WTC11 (cell line): ENCODE measurements at places on chromosomes 16 and 17. TPM values are rescaled to one million over a fixed set of nuclear protein-coding genes. Genes with fewer than 3 reads are reported as not detected.

DNA sequence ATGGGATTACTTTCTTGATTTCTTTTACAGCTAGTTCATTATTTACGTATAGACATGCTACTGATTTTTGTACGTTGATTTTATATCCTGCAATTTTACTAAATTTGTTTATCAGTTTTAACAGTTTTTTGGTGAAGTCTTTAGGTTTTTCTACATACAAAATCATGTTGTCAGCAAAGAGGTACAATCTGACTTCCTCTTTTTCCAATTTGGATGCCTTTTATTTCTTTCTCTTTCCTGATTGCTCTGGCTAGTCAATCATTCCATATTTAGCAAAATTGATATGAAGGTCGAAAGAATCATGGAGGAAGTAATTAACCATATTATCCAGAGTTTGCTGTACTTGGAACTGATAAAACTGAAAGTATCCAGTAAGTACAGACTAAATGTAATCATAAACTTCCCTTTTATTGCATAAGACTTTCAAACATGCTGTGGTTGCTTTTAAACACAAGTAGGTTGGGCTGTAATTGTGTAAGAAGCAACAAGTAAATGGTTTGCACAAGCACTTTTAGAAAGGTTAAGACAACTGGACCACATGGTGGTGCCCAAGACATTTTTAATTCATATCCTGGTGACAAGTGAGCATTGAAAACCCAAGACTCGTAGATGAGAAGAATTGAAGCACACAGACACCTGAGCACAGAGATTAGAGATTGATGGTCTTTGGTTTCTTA lies 8.4 kb downstream of the GDE1 start:
- H3K4me1 ChIP-seq, result peaks cover 2% of the 10 kb centered on the region; the same call in 1 of the 2 replicates
- H3K4me3 ChIP-seq, result no peak overlapping the region
- H3K27me3 ChIP-seq, result no peaks in the 10 kb centered on the region
- no peak for DNase-seq

GRCh38 chr16:89828870-89829629 lies 775 bp downstream of the SPIRE2 start:
- 0 out of 2 replicates have a peak overlapping the region, but pooled peaks have one; percentile 22 for H3K27ac ChIP-seq
- H3K27me3 ChIP-seq, result no peaks in the 10 kb centered on the region; the same call in 1 of the 2 replicates
- peak overlapping the region; percentile 73 for H3K4me3 ChIP-seq
- H3K4me1 ChIP-seq, result peaks cover 15% of the 10 kb centered on the region
- H3K36me3 ChIP-seq, result peaks cover 2% of the 10 kb centered on the region; the same call in 1 of the 2 replicates

- no peak for DNase-seq
- no peak overlapping the region for H3K4me3 ChIP-seq
- H3K4me1 ChIP-seq, result peaks cover 11% of the 10 kb centered on the region
- no peaks in the 10 kb centered on the region for H3K36me3 ChIP-seq
- peak overlapping the region; percentile 45; the same call in 1 of the 2 replicates for H3K27ac ChIP-seq
Measured at GRCh38 chr16:88356124-88356726, 26.5 kb upstream of the ZNF469 start.

- H3K27ac ChIP-seq, result no peak overlapping the region
- H3K4me3 ChIP-seq, result no peak overlapping the region
- H3K27me3 ChIP-seq, result no peaks in the 10 kb centered on the region
- no peak for DNase-seq
- H3K4me1 ChIP-seq, result no peaks in the 10 kb centered on the region
Measured at GRCh38 chr17:77124192-77124889, 16.4 kb upstream of the SEC14L1 start.

GRCh38 chr16:14365200-14365851 lies 264.7 kb downstream of the PARN start:
- no peak for DNase-seq
- no peaks in the 10 kb centered on the region for H3K27me3 ChIP-seq
- no peak overlapping the region for H3K4me3 ChIP-seq
- H3K4me1 ChIP-seq, result peaks cover 8% of the 10 kb centered on the region; the same call in 1 of the 2 replicates
- H3K27ac ChIP-seq, result no peak overlapping the region; the same call in 1 of the 2 replicates

DNA sequence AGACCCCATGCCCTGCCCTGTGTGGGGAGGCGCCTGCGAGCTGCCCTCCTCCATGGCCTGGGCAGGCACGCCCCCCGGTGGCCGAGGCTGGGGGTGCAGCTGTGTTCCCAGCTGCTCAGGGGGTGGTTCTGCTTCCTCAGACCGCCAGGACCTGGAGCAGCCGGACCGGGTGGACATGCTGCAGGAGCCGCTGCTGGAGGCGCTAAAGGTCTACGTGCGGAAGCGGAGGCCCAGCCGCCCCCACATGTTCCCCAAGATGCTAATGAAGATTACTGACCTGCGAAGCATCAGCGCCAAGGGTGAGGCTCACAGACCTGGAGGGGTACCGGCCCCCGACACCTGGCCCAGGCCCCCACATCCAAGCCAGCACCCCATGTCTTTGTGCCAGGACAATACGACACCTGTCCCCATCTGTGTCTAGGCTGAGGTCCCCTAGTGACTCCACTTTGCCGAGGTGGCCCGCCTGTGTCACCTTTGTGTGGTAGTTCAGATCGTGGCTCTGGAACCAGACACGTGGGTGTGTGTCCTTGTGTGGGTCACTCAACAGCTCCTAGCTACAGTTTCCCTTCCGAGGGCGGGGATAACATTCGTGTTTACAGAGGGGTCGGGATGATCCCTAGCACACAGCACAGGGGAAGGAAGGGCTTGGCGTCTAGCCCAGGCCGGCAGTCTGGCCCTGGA lies 9.3 kb downstream of the GJD3 start:
- H3K27ac ChIP-seq, result no peak overlapping the region; the same call in 1 of the 2 replicates
- peaks cover 48% of the 10 kb centered on the region for H3K4me1 ChIP-seq
- no peak overlapping the region for H3K4me3 ChIP-seq

DNA sequence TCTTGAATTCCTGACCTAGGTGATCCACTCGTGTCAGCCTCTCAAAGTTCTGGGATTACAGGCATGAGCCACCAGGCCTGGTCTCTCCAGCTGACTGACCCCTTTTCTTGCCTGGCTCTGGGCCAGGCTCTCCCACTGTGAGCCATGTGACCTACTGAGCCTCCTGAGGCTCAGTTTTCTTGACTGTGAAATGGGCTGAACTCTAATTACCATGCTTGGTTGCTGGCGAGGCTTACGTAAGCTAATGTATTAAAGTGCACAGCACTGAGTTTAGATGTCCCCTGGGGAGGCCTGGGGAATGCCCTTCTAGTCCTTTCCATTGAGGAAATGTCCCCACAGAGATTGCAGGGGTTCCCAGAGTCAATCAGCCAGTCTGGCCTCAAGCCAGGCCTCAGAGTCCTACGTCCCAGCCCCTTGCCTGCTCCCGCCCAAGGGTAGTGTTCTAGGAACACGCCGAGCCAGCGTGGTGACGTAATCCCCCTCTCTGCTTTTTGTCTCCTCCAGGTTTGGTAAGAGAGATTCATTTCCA lies 45.8 kb upstream of the LGALS9 start:
- H3K4me1 ChIP-seq, result peaks cover 2% of the 10 kb centered on the region; the same call in 1 of the 2 replicates
- peaks cover 6% of the 10 kb centered on the region; the same call in 1 of the 2 replicates for H3K36me3 ChIP-seq
- no peak for DNase-seq

DNA sequence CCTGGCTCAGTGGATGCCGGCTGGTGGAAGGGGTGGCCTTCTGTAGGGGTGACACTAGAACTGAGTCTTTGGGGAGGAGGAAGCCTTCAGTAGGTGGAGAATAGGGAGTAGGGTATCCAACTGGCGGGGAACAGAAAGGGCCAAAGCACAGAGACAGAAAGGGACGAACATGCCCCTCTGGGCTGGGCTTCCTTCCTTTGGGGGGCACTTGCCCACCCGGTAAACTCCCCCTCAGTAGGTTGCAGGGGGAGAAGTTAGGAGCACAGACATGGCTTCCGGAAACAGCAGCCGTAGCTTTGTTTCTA lies 774 bp downstream of the ENGASE start:
- H3K4me1 ChIP-seq, result peaks cover 7% of the 10 kb centered on the region
- H3K4me3 ChIP-seq, result peak overlapping the region; percentile 76
- peaks cover 17% of the 10 kb centered on the region for H3K27me3 ChIP-seq
- peak overlapping the region; percentile 14; the same call in 1 of the 2 replicates for H3K27ac ChIP-seq

GRCh38 chr17:77793146-77793970 lies 165.1 kb upstream of the TNRC6C start:
- H3K36me3 ChIP-seq, result peaks cover 6% of the 10 kb centered on the region
- no peak for DNase-seq
- H3K4me1 ChIP-seq, result peaks cover 55% of the 10 kb centered on the region
- no peak overlapping the region for H3K27ac ChIP-seq
- peaks cover 65% of the 10 kb centered on the region for H3K27me3 ChIP-seq
- no peak overlapping the region for H3K4me3 ChIP-seq

DNA sequence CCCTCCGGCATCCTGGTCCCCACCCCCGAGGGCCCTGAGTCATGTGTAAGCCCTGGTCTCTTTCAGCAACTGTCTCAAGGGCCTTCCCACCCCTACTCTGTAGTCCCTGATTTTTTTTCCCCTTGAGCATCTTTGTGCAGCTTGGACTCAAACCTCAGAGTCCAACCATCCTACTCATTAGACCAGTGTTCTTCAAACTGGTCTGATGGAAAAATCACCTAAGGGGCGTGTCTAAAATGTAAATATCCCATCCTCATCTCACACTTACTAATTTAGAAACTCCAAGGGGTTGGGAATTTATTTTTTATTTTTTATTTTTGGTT lies 624 bp downstream of the G6PC3 start:
- peaks cover 31% of the 10 kb centered on the region for H3K4me1 ChIP-seq
- no peak for DNase-seq
- peaks cover 16% of the 10 kb centered on the region for H3K36me3 ChIP-seq
- no peaks in the 10 kb centered on the region for H3K27me3 ChIP-seq
- peak overlapping the region; percentile 97 for H3K4me3 ChIP-seq
- peak overlapping the region; percentile 98 for H3K27ac ChIP-seq

GRCh38 chr17:71331754-71332325 lies 789.0 kb upstream of the SOX9 start:
- no peak overlapping the region for H3K27ac ChIP-seq
- H3K4me1 ChIP-seq, result peaks cover 24% of the 10 kb centered on the region
- DNase-seq, result no peak
- H3K4me3 ChIP-seq, result no peak overlapping the region

DNA sequence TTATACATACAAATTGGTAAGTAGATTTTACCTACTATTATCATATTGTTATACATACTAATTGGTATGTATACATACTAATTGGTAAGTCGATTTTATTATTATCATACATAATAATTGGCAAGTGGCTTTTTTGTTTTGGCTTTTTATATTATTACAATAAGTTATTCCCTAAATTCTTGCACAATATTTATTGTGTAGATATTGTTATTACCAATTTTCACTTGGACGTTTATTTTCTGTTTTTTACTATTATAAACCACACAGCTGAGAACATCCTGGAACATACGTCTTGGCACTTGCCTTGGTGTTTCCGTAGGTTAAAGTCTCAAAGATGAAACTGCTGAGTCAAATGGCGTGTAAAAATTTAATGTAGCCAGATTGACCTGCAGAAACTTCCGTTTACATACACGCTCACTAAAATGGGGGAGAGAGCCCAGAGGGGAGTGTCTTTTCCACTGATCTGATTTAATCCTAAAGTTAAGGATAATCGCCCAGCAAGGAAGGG lies 18.9 kb downstream of the GNGT2 start:
- no peak for DNase-seq
- H3K27ac ChIP-seq, result peak overlapping the region; percentile 93
- peaks cover 10% of the 10 kb centered on the region for H3K4me1 ChIP-seq
- H3K36me3 ChIP-seq, result no peaks in the 10 kb centered on the region

GRCh38 chr17:50638606-50638965 lies 3.9 kb downstream of the ABCC3 start:
- no peak overlapping the region for H3K27ac ChIP-seq
- no peaks in the 10 kb centered on the region for H3K36me3 ChIP-seq
- H3K27me3 ChIP-seq, result peaks cover 40% of the 10 kb centered on the region

DNA sequence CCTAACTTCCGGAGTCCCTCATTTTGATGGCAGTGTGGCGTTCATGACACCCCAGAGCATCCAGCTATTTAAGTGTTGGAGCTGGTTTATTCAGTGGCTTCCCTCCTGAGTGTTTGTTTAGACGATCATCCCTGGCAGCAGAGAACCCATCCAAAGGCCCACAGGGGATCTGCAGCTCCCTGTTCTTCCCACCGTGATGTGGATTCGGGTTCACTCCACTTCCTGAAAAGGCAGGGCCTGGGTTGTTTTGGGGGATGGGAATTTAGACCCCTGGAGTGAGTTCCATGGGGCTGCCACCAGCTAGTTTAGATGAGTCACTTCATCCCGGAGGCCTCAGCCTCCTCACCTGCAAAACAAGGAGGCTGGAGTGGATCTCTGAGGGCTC lies 2.3 kb downstream of the KSR1 start:
- peaks cover 12% of the 10 kb centered on the region for H3K27me3 ChIP-seq
- H3K4me3 ChIP-seq, result peak overlapping the region; percentile 90
- H3K27ac ChIP-seq, result peak overlapping the region; percentile 60; the same call in 1 of the 2 replicates
- DNase-seq, result peak; percentile 35

DNA sequence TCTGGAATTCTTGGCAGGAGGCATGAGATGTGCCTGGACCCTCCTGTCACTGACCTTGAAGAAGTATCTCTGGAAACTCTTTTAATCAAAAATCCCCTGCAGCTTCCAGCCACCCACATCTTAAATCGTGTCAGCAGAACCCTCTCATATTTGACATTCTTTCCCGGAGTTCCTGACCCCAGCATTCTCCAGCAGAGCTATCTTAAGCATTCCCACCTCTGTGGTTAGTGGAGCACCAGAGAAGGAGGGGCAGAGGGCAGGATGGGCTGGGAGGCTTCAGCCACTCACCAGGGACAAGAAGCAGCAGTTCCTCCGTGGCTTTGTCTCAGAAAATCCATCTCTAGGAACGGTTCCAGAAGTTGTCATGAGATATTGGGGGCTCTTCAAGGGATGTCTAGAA lies 149.9 kb downstream of the RGS9 start:
- H3K4me1 ChIP-seq, result peaks cover 19% of the 10 kb centered on the region
- H3K4me3 ChIP-seq, result no peak overlapping the region
- no peak overlapping the region for H3K27ac ChIP-seq
- H3K27me3 ChIP-seq, result no peaks in the 10 kb centered on the region

Gene HERPUD1
- 21.4 to 30.8 TPM (median 21.7 TPM) in 3 replicates for total RNA-seq

Gene HOXB4
- total RNA-seq, result 0.04 TPM in 1 of 3 replicates, not detected in the others

Gene GAS7
- total RNA-seq, result 12.3 to 13.9 TPM (median 13.4 TPM) in 3 replicates

Gene CD300LB
- not detected in 3 replicates for total RNA-seq

Gene ASPA
- 0.04 TPM in 1 of 3 replicates, not detected in the others for total RNA-seq

Gene PIRT
- not detected in 3 replicates for total RNA-seq

Gene OR1E1
- total RNA-seq, result not detected in 3 replicates

Gene CCDC78
- total RNA-seq, result 19.4 to 20.8 TPM (median 20.2 TPM) in 3 replicates

Gene DUXB
- not detected in 3 replicates for total RNA-seq

Gene SNN
- 54.2 to 65.2 TPM (median 56.2 TPM) in 3 replicates for total RNA-seq

Gene C16orf86
- 4.1 to 5.4 TPM (median 4.9 TPM) in 3 replicates for total RNA-seq

Gene NRN1L
- total RNA-seq, result 7.0 to 12.4 TPM (median 7.4 TPM) in 3 replicates

Gene SLC47A1
- 2.5 to 3.3 TPM (median 2.9 TPM) in 3 replicates for total RNA-seq

Gene TBC1D28
- total RNA-seq, result 0.09 to 0.15 TPM in 2 of 3 replicates, not detected in the other

Gene VMO1
- 1.2 to 2.1 TPM (median 1.7 TPM) in 3 replicates for total RNA-seq

Gene SERPINF2
- 1.6 to 2.7 TPM (median 2.1 TPM) in 3 replicates for total RNA-seq

Gene CDC42EP4
- 17.0 to 18.8 TPM (median 18.4 TPM) in 3 replicates for total RNA-seq

Gene BMERB1
- total RNA-seq, result 13.6 to 20.5 TPM (median 19.7 TPM) in 3 replicates
